Vagina (tissue), 2 donors: ENCODE measurements at places on chromosomes 12 and 14. TPM values are rescaled to one million over a fixed set of nuclear protein-coding genes. Genes with fewer than 3 reads are reported as not detected.

DNA sequence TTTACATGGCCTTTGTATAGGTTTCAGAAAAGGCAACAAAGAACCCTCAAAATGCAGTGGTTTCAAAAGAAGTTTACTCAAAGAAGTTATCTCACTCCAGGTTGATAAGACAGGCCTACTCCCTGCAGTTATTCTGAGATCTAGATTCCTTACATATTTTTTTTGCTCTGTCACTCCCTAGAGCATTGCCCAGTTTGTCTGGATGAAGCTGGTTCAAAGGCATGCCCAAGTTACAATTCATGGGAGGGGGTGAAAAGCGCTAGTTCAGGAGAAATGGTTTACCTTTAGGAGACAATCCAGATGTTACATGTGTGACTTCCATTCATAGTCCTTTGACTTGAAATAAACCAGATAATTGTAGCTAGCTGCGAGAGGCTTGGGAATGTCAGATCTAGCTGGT, 115.0 kb downstream of the TPH2 start:
- no peak for DNase-seq

DNA sequence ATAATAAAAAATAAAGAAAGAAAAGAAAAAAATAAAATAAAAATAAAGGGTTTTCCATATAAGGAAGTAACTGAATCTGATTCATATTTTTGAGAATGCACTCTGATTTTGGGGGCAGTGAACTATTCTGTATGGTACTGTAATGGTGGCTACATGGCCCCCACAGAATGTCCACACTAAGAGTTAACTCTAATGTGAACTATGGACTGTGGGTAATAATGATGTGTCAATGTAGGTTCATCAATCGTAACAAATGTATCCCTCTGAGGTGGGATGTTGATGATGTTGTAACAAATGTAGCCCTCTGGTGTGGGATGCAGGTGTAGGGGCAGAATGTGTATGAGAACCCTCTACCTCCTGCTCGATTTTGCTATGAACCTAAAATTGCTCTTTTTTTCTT, 13.8 kb downstream of the KRT8 start:
- no peak for DNase-seq

DNA sequence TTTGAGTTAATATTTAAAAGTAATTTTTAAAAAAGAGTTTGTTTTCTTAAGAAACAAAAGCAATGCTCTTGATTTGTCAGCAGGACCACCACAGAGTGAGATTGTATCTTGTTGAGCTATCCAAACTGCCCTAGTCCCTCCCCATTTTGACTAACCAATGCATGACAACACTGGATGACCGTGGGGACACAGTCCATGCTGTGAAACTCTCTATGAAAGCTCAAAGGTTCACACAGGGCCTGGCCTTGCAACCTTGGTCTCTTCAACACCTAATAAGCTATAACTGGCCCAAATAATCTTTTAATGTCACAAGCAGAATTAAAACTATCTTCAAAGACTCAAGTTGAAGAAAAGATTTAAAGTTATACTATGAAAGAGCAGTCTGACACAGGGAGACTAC, 13.5 kb downstream of the ETFRF1 start:
- no peak for DNase-seq

PTGDR gene
- 1.2 TPM for total RNA-seq

KRT71 gene
- not detected for total RNA-seq

TTC6 gene
- 4.4 TPM for total RNA-seq

LRP10 gene
- total RNA-seq: 137 TPM

MYO1H gene
- total RNA-seq: not detected

DNA sequence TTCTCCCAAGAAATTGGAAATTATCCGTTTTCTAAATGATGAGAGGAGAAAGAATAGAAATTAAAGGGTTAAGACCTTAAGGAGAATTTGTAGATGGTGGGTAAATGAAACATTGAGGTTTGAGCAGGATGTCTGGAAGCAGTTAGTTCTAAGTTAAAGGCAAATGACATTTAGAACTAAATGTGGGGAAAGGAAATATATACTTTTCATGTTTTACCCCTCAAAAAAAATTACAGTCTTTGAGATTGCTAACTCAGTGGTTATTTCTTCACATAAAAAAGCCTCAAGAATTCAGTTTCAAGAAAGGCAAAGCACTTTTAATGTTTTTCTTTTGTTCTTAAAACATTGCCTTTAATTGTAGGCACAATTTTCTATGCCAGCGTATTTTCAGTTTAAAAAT, 114.0 kb downstream of the PLEKHA5 start:
- DNase-seq: no peak

DNA sequence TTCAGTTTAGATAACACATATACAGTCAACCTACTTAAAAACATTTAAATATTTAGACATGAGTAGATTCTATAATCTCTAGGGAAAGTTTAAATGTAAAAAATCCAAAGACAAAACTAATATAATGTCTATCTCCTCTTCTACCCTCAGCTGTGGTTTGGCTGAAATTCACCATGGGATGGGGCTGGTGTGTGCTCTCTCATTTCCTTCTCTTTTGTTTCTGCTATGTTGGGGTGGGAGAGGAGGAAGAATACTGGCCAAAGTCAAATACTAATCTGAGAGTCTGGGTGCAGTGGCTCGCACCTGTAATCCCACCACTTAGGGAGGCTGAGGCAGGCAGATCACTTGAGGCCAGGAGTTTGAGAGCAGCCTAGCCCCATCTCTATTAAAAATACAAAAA, 1673.9 kb upstream of the SEL1L start:
- DNase-seq: no peak

KRT76 gene
- total RNA-seq: not detected

GRCh38 chr14:65173973-65174693, 71.8 kb upstream of the MAX start:
- no peak for DNase-seq

ESR2 gene
- total RNA-seq: 2.2 TPM

DNA sequence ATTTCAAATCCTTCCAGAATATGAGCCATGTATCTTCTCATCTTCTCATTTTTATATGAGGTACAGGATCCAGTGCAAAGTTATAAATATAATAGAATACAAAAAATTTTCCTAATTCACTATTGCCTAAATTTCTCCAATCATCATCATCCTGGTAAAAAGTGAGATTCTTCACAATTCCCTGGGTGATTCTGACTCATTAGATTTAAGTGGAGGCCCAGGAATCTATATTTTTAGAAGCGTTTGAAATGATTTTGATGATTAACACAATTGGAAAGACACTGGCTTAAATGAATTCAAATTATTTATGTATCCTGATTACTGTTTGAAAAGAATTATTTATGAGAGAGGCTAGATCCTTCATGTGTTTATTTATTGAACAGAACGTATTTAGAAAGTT, 380.3 kb upstream of the PDE3A start:
- DNase-seq: no peak

DNA sequence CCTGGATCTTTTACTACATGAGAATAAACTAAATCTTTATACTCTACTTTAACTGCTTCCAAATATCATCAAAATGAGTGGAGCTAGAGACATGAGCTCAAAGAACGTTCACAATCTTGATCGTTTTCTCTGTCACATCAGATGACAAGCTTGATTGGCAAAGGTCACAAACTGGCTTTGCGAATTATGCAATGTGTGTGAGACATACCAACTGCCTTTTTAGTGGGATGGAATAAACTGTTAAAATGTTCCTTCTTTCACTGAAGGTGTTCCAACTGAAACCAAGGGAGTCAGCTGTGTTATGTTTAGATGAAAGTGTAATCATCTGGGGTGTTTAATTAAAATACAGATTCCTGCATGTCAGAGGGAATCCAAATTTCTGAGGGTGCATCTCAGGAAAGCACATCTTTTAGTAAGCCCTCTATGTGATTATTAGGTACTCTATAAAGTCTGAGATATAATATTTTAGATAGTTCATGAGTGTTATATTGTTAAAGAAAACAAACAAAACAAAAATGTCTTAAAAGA, 21.9 kb downstream of the KITLG start:
- no peak for DNase-seq

WNT1 gene
- not detected for total RNA-seq

ANKRD13A gene
- total RNA-seq: 108 TPM

TDRD9 gene
- 0.74 TPM for total RNA-seq

DNA sequence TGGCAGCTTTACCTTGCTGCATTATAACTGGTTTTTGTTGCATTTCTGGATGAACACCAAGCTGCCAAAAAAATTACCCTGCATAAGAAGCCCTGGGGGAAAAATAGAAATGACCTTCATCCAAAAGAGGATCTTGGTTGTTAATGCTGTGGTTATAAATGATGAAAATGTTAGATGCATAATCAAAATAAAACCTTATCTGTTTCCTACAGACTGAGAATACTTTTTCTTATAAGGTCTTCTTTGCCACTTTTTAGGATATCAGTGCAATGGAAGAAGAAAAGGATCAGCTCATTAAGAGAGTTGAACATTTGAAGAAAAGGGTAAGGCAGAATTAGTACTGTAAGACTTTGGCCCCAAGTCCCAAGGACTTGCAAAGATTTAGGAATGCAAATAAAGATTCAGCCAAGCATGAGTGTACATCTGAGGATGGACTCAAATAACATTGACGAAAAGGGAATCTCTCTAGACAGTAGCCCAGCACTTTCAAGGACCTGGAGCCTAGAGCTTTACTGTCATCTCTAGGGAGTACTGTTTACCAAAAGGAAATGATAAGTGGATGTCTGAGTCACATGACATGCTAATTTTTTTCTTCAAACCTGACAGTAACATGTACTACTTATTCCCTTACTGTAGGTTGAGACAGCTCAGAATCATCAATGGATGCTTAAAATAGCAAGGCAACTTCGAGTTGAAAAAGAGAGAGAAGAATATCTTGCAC, 10.7 kb downstream of the IFT81 start:
- no peak for DNase-seq

DNA sequence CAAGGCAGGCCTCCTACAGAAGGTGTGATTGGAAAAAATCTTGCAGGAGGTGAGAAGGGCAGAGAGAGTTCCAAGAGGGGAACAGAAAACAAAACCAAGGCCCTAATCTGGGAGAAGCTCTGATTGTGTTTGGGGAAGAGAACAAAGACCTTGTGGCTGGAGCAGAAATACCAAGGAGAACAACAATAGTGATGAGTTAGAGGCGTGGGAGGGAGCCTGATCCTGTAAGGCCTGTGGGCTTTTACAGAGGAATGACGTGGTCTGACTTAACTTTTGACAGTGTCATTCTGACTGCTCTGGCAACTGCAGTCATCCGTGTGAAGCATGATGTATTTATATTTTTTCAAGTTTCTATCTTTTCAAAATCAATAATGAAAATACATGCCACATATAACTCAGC, 200.6 kb downstream of the ANO4 start:
- no peak for DNase-seq

- DNase-seq: no peak
Measured at GRCh38 chr12:46379352-46379751, 6.8 kb upstream of the SLC38A2 start.
